DMS53 (cell line): ENCODE measurements at places on chromosomes 2 and 18.

- DNase-seq = no peak
Observed at GRCh38 chr2:218995561-218995960, 2.3 kb upstream of the CRYBA2 start.

GRCh38 chr2:8754106-8754776 is 72.4 kb downstream of the ID2 start:
- DNase-seq = no peak

GRCh38 chr2:241629762-241630435 is 7.1 kb downstream of the THAP4 start:
- DNase-seq = no peak

GRCh38 chr2:158315000-158315399 is 141.6 kb downstream of the CCDC148 start:
- peak; percentile 78 for DNase-seq

DNA sequence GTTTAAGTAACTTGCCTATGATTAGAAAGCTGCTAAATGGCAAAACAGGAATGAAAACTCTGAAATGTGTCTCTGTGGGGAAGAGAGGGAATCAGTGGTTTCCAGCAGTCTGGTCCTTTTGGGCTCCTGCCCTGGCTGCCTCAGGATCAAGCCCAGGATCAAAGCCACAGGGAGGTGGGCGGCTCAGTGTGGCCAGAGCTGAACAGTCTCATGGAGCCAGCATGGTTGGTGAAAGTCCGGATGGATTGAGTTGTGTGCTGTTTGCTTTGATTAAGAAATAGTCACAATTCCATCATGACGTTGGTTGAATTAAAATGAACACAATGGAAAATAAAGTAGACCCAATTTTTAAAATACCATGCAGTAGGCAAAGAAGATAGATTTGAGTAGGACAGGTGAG is 344.2 kb downstream of the LPIN1 start:
- no peak for DNase-seq

DNA sequence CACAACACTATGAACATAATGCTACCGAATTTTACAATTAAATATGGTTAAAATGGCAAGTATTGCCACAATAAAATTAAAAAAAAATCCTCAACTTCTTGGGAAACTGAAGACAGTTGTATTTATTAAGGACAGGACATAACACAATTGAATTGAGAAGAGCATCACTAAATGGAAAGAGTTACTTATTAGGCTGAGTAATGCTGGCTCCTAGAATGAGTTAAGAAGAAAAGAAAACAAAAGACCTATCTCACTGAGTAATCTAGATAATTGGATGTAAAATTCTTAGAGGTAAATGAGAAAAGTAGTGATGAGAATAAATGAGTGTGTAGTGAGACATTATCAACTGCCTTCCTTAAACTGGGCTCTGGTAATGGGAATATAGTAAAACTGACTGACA is 121.7 kb downstream of the FSIP2 start:
- DNase-seq = no peak

- peak; percentile 54 for DNase-seq
Observed at GRCh38 chr18:22348521-22349316, 69.0 kb downstream of the CTAGE1 start.

- DNase-seq = no peak
Observed at GRCh38 chr2:215919624-215920243, 93.6 kb downstream of the MREG start.

GRCh38 chr2:27920148-27920885 is 29.8 kb downstream of the BABAM2 start:
- peak; percentile 50 for DNase-seq

- DNase-seq = no peak
Observed at GRCh38 chr18:34818064-34818463, 108.0 kb downstream of the DTNA start.
